ENCODE measurements at places on chromosomes 7 and 10.
A peak's percentile ranks its signal among the peaks of the same experiment; 100 is the strongest.

DNA sequence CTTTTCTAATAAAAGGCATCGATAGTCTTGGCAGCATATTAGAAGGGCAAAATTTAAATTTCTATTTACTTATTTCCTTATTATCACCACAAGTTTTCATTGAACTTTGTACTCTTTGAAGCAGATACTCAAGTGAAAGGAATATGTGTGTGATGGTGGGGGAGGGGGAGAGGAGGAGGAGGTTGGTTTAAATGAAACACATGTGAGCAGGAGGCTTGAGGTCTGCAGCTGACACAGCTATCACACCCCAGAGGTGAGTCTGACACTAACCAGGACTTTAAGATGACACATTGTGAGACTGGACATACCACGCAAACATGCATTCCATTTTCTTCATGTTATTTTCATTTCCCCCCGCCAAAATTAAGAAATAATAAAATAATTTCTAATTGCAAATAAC lies 63.3 kb downstream of the CTTNBP2 start:
- no peak for DNase-seq
- no peak overlapping the region for H3K4me3 ChIP-seq
- no peaks in the 10 kb centered on the region for H3K36me3 ChIP-seq
- H3K27ac ChIP-seq, result peak overlapping the region; percentile 24
- H3K4me1 ChIP-seq, result peaks cover 31% of the 10 kb centered on the region
- no peaks in the 10 kb centered on the region for H3K27me3 ChIP-seq

DNA sequence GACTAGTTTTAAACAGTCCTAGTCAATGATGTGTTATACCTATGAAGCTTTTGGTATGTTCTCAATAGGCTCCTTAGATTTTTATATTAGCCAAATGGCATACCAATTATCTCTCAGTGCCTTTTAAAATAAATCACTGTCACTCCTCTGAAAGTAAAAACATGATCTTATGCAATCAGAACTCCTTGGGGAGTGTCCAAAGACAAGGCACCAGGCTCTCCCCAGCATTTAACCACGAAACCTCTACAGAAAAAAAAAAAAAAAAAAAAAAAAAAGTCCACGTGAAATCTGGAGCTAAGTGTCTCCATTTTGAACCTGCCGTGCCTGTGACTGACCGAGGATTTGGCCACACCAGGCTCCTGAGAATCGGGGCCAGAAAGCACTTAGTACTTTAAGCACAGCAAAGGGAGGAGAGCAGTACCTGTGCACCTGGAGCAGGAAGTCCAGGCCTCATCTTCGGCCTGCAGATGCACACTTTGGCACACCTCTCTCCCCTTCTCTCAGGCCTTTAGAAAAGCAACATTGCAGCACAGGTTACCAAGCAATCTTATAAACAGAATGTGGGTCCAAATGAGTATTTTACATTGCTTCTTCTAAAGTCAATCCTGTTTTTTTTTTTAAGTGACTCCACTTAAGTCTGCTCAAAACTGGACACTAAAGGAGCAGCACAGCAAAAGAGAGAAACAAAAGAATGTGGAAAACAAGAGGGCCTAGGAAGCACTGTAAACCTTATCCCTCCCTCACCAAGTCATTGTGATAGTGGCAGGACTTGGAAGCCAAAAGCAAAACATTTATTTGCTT lies 1.5 kb downstream of the FAM13C start:
- no peak for DNase-seq
- no peaks in the 10 kb centered on the region for H3K27me3 ChIP-seq
- H3K4me1 ChIP-seq, result peaks cover 6% of the 10 kb centered on the region

- no peaks in the 10 kb centered on the region for H3K27me3 ChIP-seq
- no peak overlapping the region for H3K27ac ChIP-seq
- no peak for DNase-seq
- H3K4me1 ChIP-seq, result peaks cover 6% of the 10 kb centered on the region
These were observed 34.7 kb downstream of the DDIT4 start for GRCh38 chr10:72308320-72308987.

GRCh38 chr7:1672851-1673486 lies 2.9 kb downstream of the ELFN1 start:
- no peak overlapping the region for H3K4me3 ChIP-seq
- no peak for DNase-seq
- peaks cover 28% of the 10 kb centered on the region for H3K4me1 ChIP-seq
- peaks cover 5% of the 10 kb centered on the region for H3K27me3 ChIP-seq

- no peak overlapping the region for H3K27ac ChIP-seq
- H3K27me3 ChIP-seq, result no peaks in the 10 kb centered on the region
- no peak for DNase-seq
- H3K36me3 ChIP-seq, result peaks cover 4% of the 10 kb centered on the region
These were observed 139.0 kb downstream of the ELFN1 start for GRCh38 chr7:1809070-1809469.

- H3K27me3 ChIP-seq, result no peaks in the 10 kb centered on the region
- no peak for DNase-seq
- peaks cover 15% of the 10 kb centered on the region for H3K4me1 ChIP-seq
- H3K36me3 ChIP-seq, result no peaks in the 10 kb centered on the region
These were observed 1.1 kb downstream of the RALA start for GRCh38 chr7:39624442-39624807.

DNA sequence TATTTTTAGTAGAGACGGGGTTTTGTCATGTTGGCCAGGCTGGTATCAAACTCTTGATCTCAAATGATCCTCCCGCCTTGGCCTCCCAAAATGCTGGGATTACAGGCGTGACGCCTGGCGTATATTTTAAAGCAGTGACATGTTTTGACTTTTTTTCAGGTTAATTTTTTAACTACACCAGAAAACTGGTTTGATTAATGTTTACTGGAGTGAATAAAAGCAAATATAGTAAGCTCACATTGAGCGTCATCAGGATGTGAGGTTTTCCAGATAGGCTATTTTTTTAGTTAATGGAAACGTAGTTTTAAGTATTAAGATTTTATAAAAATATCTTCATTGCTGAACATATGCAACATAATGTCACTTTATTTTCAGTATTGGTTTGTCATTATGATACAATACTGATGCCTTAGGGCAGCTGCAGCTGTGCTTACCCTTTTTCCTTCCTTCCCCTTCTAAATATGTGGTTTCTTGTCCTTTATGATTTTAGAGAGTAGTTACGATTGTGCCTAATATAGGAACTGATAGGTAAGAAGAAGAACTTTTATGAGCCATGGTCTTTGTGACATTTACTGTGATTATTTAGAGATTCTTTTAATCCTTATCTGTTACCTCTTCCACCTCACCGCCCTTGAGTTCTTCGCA lies 37.3 kb downstream of the TMEM60 start:
- H3K36me3 ChIP-seq, result peaks cover 11% of the 10 kb centered on the region
- H3K4me1 ChIP-seq, result no peaks in the 10 kb centered on the region
- DNase-seq, result no peak

DNA sequence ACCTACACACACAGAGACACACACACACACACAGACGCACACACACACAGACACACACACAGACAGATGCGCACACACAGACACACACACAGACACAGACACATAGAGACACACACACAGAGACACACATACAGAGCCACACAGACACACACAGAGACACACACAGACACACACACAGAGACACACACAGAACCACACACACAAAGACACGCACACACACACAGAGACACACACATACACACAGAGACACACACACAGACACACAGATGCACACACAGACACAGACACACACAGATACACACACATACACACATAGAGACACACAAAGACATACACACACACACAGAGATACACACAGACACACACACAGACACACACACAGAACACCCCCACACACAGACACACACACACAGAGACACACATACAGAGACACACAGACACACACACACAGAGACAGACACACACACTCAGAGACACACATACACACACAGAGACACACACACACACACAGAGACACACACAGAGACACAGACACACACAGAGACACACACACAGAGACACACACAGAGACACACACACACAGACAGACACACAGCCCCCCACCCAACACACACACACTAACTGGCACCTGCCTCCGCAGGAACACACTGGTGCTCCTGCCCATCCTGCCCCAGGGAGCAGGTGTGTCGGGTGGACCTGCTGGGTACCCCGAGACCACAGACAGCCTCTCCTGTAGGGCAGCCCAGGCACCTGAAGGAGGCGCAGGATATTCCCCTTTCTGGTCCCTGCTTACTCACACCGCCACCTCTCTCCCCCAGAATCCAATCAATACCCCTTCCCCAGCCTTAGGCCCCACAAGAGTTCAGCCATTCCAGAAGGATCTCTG lies 5.4 kb upstream of the FZD9 start:
- no peak for DNase-seq
- H3K4me3 ChIP-seq, result no peak overlapping the region
- H3K4me1 ChIP-seq, result peaks cover 32% of the 10 kb centered on the region
- no peaks in the 10 kb centered on the region for H3K36me3 ChIP-seq
- H3K27ac ChIP-seq, result peak overlapping the region; percentile 83

DNA sequence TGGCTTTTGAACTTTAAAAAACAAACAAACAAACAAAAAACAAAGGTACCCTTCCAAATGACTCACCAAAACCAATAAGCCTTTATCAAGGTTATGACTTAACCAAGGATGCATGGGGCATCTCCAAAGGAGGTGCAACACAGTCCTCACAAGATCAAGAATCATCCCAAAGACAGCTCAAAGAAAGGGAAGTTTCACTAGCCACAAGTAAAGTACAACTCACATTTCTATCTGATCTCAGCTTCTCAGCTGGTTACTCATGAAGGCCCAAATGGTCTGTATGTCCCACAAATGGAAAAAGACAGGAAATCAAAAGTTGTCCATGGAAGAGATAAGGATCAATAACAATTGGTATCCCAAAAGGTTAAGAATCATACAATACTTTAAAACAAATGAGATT lies 6.0 kb upstream of the MKLN1 start:
- no peaks in the 10 kb centered on the region for H3K36me3 ChIP-seq
- DNase-seq, result no peak

GRCh38 chr7:77698042-77698625 lies 1.9 kb downstream of the RSBN1L start:
- DNase-seq, result no peak
- H3K36me3 ChIP-seq, result peaks cover 2% of the 10 kb centered on the region
- no peak overlapping the region for H3K27ac ChIP-seq
- peak overlapping the region; percentile 100 for H3K4me3 ChIP-seq

DNA sequence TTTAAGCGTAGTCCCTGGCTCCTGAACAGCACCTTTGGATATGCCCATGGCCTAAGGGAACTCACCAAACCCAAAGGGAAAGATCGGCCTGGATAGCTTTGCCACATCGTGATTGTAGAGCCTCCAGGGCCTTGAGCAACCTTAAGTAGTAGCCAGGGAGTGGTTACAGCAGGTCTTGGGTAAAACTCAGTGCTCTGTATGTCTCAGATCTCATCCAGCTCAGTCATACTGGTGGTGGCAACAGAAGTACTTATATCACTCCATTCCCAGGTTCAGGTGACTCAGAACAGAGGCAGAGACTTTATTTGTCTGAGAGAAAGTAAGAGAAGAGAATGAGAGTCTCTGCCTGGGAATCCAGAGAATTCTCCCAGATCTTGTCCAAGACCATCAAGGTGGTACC lies 39.1 kb upstream of the AASS start:
- H3K36me3 ChIP-seq, result no peaks in the 10 kb centered on the region
- H3K27ac ChIP-seq, result no peak overlapping the region
- H3K4me1 ChIP-seq, result no peaks in the 10 kb centered on the region

GRCh38 chr10:71564194-71564820 lies 155.3 kb downstream of the C10orf105 start:
- H3K27ac ChIP-seq, result no peak overlapping the region
- no peak for DNase-seq
- no peaks in the 10 kb centered on the region for H3K27me3 ChIP-seq
- H3K4me1 ChIP-seq, result no peaks in the 10 kb centered on the region
- H3K36me3 ChIP-seq, result no peaks in the 10 kb centered on the region

DNA sequence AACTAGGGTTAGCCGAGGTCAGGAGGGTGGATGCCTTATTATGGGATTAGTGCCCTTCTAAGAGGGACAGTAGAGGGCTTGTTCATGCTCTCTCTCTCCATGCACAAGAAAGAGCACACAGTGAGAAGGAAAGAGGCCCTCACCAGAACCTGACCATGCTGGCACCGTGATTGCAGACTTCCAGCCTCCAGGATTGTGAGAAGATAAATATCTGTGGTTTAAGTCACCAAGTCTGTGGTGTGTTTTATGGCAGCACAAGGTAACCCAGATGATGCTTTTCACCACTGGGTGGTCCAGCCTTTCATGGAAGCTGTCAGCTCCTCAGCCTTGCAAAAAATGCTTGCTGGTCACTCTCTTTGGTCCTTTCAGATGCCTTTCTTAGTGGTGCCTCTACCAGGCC lies 175.9 kb downstream of the ANKRD30A start:
- no peak overlapping the region for H3K4me3 ChIP-seq
- no peak for DNase-seq
- no peak overlapping the region for H3K27ac ChIP-seq
- no peaks in the 10 kb centered on the region for H3K27me3 ChIP-seq
- no peaks in the 10 kb centered on the region for H3K36me3 ChIP-seq

DNA sequence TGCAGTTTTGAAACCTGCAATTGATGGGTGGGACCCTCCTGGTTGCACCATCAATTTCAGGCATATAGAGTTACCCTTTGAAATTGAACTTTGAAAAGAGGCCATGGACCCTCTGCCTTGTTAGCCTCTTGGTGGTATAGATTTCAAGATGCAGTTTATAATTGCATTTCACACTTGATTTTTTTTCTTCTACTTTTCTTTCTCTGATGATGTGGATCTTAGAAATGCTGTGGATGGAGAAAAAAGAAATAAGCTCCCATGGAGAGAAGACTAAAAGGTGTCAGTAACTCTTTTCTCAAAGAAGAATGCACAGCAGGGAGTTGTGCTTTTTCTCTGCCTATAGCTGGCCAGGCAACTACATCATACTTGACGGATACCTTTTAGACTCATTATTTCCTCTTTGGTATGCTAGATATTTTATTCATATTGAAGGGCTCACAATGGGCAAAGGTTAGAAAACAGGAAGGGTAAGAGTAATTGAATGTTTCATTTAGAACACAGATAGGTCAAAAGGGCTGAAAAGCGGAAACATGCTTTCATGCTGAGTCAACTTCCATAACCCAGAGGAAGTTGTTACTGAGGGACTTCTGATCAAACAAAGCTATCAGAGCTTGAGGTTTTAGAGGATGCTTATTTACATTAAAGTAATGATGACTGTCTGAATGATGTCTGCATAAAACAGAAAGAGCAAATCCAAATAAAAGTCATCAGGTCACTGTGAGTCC lies 773.2 kb upstream of the LRRN3 start:
- H3K4me3 ChIP-seq, result no peak overlapping the region
- H3K4me1 ChIP-seq, result peaks cover 15% of the 10 kb centered on the region
- H3K36me3 ChIP-seq, result no peaks in the 10 kb centered on the region
- no peak for DNase-seq
- no peaks in the 10 kb centered on the region for H3K27me3 ChIP-seq

Data from neuronal stem cell (in vitro differentiated cells).